ENCODE measurements at places on chromosomes 16 and 17.

GRCh38 chr16:75868636-75869632 is 142.6 kb upstream of the CPHXL start:
- no peak for DNase-seq

DNA sequence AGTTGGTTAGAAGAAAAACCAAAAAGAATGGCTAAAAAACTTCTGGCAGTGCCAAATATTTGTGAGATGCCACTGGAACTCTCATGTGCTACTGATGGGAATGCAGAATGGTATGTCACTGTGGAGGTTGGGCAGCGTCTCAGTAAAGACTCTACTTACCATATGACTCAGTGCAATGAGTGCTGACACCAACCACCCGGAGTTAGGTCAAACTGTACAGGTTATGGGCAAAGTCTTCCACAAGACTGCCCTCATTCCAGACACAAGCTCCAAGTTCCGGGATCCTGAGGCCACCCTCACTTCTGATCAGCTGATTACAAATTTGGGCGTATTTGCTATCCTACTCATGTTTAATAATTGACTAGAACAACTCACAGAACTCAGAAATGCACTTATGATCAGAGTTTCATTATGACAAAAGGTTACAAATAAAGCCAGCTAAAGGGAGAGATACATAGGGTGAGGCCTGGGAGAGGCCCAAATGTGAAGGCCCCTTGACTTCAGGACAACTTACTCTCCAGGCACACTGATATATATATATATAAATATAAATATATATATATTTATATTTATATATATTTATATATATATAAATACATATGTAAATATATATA is 114.9 kb downstream of the TRIM37 start:
- DNase-seq: no peak

- no peak for DNase-seq
These were observed 28.3 kb downstream of the C16orf95 start for GRCh38 chr16:87288753-87289362.

DNA sequence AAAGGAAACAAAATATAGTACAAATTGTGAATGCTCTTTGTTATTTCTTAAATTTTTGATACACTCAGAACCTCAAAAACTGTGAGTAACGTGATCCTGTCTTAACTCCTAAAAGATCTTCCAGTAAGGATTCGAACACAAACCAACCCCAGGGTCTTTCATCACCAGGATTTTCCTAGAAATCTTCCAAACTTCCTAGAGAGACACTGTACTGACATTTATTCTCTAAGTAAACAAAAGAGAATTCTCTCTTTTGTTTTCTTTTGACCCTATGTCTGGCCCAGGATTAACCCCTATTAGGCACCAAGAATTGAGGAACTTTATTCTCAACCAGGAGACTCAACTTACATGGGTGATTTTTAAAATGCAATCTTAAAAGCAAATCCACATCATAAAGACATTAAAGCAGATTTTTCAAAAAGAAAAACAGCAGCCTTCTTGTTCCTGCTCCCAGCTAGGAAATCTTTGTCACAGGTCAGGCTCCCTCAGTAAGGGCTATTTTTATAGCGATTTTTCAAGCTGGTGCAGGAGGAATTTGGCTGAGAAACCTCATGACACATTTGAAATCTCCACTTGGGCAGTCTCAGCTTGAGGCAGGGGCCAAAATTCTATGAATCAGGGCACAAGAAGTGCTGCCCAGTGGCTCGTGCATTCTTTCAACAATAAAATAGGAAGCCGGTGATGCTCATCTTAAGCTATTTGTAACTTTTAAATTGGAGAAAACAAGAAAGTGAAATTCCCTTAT is 6.2 kb upstream of the SMG1 start:
- no peak for DNase-seq

- DNase-seq: no peak
These were observed 83.0 kb downstream of the EMP2 start for GRCh38 chr16:10497132-10498101.

DNA sequence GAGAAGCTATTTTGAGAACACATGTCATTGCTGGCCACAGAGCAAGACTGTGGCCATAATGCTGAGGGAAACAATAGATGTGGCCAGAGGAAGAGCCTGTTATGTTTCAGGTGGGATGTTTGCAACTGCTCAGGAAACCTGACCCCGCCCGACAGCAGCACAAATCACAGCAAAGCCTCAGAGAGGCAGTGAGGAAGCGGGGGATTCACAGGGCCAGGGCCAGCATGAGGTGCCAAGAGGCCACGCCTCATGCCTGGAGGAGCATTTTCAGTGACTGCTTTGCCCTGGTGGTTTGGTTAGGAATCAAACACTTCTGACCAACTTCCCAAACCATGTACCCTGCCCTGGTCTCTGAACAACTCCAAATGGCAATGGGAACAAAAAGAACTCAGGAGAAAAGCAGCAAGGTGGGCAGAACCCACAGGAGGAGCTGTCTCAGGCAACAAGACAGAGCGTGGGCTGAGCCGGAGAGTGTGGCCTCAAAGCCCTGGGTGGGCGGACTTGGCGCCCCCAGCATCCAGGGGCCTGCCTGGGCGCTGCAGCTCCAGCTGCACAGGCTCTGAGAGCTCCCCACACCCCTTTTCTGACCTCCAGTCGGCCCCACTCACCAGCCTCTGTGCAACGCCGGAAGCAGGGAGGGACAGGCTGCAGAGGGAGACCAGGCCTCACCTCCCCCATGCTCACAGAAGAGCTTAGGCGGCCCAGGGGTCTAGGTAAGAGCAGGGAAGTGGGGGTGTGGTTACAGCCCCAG is 20.6 kb downstream of the HIC1 start:
- DNase-seq: no peak

GRCh38 chr17:73899839-73900238 is 255.6 kb upstream of the SDK2 start:
- DNase-seq: no peak

DNA sequence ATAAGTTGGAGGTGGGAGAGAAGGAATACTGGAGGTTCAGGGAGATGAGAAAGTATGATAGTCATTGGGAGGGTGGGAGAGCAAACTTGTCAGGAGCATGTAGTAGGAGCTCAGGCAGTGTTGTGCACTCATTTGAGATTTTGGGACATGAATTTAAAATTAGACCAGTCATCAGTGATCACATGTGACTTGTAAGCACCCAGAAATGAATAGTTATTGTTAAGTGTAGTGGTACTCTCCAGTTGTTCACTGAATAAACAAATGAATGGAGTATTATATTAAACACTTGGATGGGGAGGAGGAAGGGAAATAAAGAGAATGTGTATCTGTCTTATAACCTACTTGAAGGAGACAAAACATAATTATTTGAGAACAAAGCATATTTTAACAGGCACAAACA is 2.2 kb upstream of the PSME3 start:
- no peak for DNase-seq

GRCh38 chr16:52476111-52476510 is 70.8 kb downstream of the TOX3 start:
- DNase-seq: no peak

GRCh38 chr17:80898716-80899115 is 92.9 kb upstream of the CHMP6 start:
- no peak for DNase-seq

- DNase-seq: peak; percentile 94
These were observed 7.9 kb downstream of the PNPO start for GRCh38 chr17:47949197-47949759.

GRCh38 chr17:13596241-13596923 is 5.3 kb downstream of the HS3ST3A1 start:
- DNase-seq: no peak

DNA sequence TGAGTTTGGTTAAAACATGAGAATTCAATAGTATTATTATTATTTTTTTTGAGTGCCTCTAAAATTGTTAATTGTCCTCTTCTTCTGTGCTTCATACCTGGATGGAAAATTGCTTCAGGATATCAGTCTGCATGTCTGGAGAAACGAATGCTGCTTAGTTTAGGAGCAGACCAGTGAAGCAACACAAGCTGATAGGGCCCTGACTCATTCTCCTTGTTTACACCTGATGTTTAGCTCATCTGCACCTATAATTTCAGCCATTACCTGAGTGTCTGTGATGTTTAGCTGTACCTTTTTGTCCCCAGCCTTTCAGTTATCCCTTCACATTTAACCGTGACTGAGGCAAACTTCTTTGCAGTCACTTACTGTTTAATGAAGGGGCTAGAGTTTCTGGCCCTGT is 14.8 kb downstream of the SNTB2 start:
- DNase-seq: no peak

- no peak for DNase-seq
These were observed 593 bp downstream of the SLC38A7 start for GRCh38 chr16:58684001-58684353.

- no peak for DNase-seq
These were observed 27.8 kb upstream of the HEATR6 start for GRCh38 chr17:60106340-60107059.

GRCh38 chr16:80902306-80903110 is 98.1 kb upstream of the CDYL2 start:
- DNase-seq: no peak

DNA sequence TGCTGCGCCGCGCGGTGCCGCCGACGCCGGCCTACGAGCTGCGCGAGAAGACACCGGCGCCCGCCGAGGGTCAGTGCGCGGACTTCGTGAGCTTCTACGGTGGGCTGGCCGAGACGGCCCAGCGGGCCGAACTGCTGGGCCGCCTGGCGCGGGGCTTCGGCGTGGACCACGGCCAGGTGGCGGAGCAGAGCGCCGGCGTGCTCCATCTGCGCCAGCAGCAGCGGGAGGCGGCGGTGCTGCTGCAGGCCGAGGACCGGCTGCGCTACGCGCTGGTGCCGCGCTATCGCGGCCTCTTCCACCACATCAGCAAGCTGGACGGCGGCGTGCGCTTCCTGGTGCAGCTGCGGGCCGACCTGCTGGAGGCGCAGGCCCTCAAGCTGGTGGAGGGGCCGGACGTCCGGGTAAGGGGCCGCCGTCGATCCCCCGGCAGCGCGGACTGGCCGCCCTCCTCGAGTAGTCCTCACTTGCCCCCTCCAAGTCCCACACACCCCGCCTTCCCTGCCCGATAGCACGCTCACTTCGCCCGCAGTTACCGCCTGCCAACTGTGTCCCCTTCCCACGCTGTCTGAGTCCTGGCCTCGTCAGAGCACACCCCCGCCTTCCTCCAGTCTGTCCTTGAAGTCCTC is 470 bp downstream of the MLYCD start:
- peak; percentile 68 for DNase-seq

- no peak for DNase-seq
These were observed 15.5 kb downstream of the VPS35 start for GRCh38 chr16:46673320-46674013.

- DNase-seq: no peak
These were observed 46.2 kb downstream of the MEOX1 start for GRCh38 chr17:43615330-43616028.

Data from activated CD8-positive, alpha-beta memory T cell treated with anti-CD3 and anti-CD28 coated beads, Interleukin-2, amount 50 U/mL, for 48 hours (primary cell).